ENCODE measurements at places on chromosomes 12 and 14.

DNA sequence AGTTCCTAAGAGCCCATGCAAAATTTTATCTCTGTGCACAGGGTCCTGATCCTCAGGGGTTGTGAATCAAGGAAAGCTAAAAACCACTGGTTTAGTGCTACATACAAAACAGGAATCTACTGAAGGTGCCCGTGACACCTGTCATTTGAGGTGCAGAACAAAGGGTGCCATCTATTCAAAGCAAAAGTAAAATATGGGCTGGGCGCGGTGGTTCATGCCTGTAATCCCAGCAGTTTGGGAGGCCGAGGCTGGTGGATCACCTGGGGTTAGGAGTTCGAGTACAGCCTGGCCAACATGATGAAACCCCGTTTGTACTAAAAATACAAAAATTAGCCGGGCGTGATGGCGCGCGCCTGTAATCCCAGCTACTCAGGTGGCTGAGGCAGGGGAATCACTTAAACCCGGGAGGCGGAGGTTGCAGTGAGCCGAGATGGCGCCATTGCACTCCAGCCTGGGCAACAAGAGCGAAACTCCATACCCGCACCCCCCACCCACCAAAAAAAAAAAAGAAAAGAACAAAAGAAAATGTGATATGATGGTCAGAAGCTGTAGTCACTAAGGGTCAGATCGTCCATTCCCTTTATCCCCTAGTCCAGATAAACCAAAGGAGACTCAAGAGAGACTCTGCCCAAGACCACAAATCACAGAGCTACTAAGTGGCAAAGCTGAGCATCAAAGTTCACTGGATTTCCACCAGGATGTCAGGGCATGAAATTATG, 3.4 kb downstream of the PPTC7 start:
- DNase-seq = no peak

DNA sequence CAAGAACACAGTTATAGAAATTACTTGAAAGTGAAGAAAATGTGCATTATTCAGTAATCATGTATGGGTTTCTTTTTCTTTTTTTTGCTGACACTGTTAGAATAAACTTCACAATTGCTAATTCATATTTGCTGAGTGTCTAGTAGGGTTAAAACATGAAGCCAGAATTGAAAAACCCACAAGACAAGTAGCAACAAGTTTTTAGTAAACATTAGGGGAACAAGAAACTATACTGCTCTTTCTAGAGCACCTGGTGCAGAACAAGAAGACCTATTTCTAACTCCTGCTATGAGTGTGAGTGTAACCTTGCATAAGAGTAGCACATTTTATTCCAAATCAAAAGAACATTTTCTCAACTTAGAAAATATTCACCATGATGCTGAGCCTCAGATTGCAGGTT, 83.2 kb downstream of the ITPR2 start:
- no peak for DNase-seq

DNA sequence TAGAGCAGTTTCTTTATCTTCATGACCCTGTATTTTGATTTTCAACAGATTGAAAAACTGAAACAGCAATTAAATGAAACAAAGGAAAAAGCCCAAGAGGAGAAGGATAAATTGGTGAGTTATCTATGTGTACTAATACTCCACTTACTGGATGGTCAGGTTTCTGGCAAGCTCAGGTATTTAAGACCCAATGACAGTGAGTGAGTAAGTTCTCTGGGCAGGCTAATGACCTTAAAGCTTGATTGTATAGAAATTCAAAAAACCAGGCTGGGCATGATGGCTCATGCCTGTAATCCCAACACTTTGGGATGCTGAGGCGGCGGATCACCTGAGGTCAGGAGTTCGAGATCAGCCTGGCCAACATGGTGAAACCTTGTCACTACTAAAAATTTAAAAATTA, 10.0 kb downstream of the BBOF1 start:
- DNase-seq = no peak

GRCh38 chr14:22095860-22096513, 422.4 kb upstream of the OR4E1 start:
- DNase-seq = no peak

DNA sequence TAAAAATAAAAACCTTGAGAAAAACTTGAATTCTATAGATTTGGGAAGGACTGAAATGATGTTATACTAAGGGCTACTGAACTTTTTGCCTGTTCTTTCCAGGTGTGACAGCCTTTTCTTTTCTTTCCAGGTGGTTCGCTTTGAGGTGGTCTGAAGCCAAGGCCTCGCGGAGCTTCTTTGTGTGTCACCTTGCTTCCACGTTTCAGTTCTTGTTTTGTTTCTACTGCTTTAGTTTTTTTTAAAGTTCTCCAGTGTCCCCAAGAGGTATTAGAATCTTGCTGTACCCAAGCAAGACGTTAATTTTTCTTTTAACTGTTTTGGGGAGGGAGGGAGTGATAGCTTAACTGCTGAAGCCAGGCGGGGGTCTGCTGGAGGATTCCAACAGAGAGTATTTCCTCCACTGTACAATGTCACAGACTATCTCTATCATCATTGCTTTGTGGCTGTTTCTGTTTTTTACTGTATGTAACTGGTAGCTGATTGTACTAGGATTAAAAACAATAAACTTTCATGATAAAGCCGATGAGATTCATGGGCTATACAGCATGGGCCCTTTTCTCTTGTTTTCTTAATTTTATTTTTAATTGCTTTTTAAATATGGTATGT, 40.2 kb downstream of the PROX2 start:
- no peak for DNase-seq

- no peak for DNase-seq
These were observed 98.9 kb upstream of the PLEKHA5 start for GRCh38 chr12:19030603-19031002.

- no peak for DNase-seq
These were observed 163.3 kb downstream of the ETV6 start for GRCh38 chr12:11812586-11813437.

DNA sequence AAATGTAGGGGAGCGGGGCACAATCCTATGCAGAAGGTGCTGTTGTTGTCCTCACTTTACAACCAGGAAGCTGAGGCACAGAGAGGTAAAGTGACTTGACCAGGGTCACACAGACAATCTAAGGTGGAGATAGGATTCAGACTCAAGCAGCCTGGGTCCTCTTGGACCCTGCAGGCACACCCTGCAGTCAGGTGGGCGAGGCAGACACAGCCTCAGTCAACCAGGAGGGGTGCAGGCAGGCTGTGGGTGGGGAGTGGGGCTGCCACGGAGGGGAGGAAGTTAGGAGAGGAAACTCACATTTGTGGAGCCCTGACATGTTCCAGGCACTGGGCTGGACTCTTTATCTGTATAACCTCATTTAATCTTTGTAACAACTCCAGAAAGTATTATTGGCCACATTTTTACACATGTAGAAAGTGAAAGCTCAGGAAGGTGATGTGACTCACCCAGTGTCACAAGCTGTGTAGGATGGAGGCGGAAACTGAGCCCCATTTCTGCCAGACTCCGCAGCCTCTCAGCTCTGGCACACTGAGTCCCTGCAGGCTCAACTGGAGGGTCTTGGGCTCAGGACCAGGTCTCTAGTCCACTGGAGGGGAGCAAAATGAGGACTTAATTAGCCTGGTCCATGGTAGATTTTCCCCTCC, 24.9 kb upstream of the CHGA start:
- no peak for DNase-seq

DNA sequence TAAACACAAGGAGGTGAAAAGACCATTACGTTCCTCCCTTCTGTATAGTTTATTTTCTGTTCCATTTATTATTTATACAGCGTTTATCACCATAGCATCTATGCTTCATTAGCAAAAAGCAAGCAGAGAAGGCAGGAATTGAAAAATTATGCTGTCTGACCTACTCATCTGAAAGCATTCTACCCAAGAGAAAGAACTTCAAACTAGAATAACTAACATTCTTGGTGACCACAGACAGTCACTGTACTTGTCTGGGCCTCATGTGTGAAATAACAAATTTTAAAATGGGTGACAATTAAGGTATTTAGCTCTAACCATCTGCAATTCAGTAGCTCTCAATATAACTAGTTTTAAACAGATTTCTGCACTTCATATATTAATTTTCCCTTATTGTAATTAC, 29.3 kb upstream of the PDE3A start:
- no peak for DNase-seq

DNA sequence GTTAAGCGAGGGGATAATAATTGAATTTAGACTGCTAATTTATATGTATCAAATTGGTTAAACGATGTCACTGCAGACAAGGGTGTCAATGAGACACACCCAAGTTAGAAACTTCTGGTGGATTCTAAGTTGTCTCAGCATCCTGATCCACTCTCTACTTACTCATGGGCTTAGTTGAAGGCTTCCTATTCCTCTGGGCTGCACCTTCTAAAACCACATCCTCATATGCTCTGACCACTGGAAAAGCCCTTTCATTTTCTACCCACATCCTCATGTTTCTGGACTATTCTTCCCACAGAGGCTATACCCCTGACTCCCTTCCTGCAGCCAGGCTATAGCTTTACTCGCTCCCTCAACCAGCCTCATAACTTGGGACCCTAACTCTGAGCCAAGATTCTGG, 493.8 kb downstream of the VRK1 start:
- DNase-seq = no peak

DNA sequence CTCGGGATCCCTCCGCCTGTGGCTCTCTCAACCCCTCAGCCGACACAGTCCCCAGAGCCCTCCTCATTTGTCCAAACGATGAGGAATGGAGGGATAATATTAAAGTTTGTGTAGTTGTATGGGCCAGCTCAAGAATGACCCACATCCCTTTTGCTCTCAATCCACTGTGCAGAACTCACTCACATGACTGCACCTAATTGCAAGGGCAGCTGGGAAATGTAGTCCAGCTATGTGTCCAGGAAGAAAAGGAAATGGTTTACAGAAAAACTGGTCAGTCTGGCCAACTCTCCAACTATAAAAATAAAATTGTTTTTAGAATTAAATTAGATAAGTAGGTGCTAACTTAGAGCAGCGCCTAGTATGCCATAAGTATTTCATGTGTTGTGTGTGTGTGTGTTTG, 66.6 kb downstream of the GALNT8 start:
- DNase-seq = no peak

GRCh38 chr12:92859650-92860386, 69.3 kb downstream of the EEA1 start:
- no peak for DNase-seq

- no peak for DNase-seq
These were observed 57.0 kb downstream of the TEAD4 start for GRCh38 chr12:3016191-3016590.

DNA sequence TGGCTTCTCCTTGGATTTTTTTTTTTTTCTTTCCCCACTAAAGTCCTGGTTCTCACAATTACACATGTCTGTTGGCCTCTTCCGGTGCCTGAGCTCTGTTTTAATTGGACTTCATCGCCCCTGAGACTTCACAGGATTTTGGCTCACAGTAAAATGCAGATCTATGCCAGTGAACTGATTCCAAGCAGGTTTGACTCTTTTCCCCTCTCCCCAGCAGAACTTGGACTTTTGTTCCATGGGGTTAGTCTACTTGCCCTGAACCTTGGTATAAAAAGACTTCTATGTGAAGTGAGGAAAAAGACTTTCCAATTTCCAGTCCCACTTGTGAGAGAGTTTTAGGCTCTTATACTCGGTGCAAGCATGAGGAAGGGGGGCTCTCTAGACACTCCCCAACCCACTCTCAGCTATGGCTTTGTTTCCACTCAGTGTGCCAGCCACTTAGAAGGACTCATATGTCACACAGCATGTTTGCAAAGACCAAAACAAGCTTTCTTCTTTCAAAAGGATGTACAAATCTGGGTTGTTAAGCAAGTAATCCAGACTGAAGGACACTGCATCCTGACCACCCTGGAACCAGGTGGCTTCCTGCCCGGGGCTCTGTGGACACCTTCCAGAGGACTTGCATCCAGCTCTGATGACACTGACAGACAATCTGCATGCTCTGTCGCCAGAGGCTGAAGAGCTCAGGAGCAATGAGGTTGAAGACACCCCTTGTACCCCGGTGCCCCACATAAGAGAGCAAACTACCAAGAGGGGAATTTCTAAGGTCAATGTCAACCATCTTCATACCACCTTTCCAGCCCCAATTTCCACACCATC, 221.9 kb upstream of the EGLN3 start:
- no peak for DNase-seq

DNA sequence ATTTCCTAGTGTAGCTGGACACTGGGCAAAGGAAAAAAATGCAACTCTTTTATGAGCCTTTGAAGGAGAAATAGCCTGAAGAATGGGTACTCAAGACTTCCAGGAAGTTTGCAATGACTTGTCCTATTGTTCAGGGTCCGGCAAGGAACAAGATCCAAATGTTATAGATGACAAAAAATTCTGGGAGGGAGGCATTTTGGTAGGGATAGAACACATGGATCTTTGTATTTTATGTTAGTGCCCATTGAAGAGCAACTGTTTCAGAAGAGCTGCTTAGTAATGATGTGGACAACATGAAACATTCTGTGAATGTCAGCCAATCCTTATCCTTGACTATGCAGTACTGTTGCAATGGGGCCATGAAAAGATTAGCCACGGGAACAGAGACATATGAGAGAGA, 138.0 kb downstream of the MGAT4C start:
- no peak for DNase-seq

GRCh38 chr12:104471336-104471735, 14.6 kb downstream of the CHST11 start:
- no peak for DNase-seq

- DNase-seq = no peak
These were observed 90.2 kb downstream of the CALM1 start for GRCh38 chr14:90487031-90487430.

DNA sequence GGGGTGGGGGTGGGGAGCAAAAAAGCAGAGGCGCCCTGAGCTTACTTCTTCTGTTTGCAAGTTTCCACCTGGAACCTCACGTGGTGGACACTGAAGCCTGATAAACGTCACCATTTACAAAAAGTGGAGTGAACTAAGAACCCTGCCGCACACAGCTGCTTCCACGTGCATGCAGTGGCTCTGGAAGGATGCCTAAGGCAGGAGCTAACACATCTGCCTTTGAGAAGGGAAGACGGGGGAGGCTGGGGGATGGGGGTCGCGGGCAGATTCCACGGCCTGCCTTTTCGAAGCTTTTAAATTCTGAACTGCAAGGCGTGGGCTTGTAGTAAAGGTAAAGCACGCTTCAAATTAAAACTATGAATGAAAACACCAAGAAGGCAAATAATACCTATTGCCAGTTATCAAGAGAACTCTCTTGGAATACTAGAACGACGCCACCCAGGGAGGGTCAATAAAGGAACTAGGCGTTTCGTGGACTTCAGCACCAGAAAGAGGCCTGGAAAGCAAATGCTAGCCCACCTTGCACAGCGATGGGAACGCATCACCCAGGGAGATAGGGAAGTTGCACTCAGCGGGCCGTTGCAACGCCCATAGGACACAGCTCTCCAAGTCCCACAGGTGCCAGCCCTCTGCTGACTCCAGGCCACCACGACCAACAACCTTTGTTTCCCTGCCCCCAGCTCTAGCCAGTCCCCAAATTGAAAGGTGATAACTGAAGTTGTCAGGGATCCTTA, 61.8 kb downstream of the TESC start:
- no peak for DNase-seq

DNA sequence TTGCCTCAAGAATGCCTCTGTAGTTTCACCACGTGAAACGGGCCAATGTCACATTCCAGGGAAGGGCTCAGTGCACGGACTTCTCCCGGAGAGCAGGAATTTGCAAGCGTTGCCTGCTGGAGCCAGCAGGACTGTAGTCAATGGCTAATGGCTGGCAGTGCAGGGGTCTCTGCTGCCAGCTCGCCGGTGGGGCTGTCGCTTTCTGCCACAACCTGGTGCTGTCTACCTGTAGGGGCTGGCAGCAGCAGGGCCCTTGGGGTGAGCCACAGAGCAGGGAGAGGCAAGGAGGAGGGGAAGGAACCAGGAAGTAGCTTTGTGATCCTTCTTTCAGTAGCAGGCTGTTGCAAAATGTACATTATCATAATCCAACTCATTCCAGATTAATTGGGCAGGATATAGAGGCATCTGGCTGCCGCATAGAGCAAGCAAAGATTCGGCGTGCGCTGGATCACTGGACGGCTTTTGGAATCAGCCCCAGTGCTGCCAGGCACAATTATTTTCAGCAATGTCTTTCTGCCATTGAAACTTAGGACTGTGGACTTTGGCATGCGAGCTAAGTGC, 114.1 kb downstream of the PAPOLA start:
- no peak for DNase-seq
